Activated CD4-positive, CD25-positive, alpha-beta regulatory T cell treated with anti-CD3 and anti-CD28 coated beads, Interleukin-2, amount 50 U/mL, for 16 hours (primary cell): ENCODE measurements at places on chromosomes 11 and 22.
A peak's percentile ranks its signal among the peaks of the same experiment; 100 is the strongest.

DNA sequence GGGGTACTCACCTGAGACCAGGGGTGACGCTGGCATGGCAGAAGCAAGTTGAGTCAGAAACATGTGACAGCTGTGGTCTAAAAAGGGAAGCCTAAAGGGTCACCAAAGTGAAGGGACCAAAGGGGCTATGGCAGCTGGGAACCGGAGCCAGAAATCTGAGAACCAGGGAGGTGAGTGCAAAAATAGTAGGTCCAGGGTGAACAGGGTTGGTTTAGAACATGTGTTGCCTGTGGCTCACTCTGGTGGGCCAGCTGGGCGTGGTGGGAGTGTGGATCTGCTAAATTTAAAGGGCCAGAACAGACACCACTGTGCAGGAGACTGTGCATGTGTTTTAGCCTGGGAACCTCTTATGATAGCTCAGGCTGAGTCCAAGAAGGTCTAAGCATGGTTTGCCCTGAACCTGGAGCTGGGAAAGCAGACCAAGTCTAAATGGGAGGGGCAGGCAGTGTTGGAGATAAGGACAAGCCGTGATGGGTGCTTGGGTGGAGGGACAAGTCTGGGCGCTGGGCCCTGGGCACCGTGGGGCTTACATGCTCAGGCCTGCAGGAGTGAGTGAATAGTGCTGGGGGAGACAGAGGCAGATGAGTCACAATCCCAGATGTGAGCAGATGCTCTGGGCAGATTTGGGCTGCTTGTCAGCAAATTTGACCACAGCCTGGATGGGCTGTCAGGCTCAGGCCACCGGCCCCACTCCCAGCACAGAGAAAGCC, 41.4 kb upstream of the ZBED5 start:
- DNase-seq = no peak

DNA sequence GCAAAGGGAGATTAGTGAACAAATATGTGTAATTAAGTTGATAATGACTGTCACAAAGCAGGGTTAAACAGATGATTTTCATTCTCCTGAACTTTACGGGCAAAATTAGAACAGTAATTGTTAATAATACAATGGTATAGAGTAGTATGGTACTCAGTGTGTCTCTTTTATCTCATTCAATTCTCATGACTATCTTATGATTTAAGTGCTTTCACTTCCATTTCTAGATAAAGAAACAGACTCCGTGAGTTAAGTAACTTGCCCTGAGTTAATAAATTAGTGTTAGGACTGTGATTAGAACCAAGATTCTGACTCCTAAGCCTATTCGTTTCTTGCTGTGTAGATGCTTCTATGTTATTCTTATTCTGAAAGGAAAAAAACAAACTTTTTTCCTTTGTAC, 22.0 kb downstream of the PIH1D2 start:
- DNase-seq = no peak

GRCh38 chr11:128300785-128301184, 286.6 kb downstream of the ETS1 start:
- DNase-seq = no peak

- no peak for DNase-seq
These were observed 295.0 kb upstream of the NCAM1 start for GRCh38 chr11:112666253-112666652.

DNA sequence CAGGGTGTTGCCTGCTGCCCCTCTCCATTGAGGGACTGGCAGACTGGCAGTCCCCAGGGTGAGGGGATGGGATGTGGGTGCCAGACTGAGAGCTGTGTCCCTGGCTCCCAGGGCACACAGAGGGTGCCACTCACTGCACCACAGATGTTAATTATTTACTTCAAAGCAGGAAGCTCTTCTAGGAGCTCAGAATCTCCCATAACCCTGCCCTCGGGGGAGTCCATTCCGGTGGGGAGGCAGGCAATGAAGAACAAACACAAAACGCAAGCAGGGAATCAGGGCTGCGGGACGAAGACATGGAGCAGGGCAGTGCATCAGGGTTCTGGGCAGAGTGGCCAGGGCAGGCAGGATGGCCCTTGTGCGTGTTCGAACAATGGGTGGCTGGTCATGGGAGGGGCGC, 24.4 kb upstream of the FLRT1 start:
- no peak for DNase-seq

- DNase-seq = no peak
These were observed 27.3 kb downstream of the TSPAN18 start for GRCh38 chr11:44753961-44754645.

GRCh38 chr22:22927196-22927887, 39.7 kb downstream of the IGLL5 start:
- DNase-seq = no peak

- no peak for DNase-seq
These were observed 20.4 kb downstream of the C11orf54 start for GRCh38 chr11:93761910-93762309.

- DNase-seq = no peak
These were observed 44.8 kb downstream of the SHANK2 start for GRCh38 chr11:71207563-71207962.

- no peak for DNase-seq
These were observed 710 bp downstream of the ATP5MGL start for GRCh38 chr22:42639541-42640241.

DNA sequence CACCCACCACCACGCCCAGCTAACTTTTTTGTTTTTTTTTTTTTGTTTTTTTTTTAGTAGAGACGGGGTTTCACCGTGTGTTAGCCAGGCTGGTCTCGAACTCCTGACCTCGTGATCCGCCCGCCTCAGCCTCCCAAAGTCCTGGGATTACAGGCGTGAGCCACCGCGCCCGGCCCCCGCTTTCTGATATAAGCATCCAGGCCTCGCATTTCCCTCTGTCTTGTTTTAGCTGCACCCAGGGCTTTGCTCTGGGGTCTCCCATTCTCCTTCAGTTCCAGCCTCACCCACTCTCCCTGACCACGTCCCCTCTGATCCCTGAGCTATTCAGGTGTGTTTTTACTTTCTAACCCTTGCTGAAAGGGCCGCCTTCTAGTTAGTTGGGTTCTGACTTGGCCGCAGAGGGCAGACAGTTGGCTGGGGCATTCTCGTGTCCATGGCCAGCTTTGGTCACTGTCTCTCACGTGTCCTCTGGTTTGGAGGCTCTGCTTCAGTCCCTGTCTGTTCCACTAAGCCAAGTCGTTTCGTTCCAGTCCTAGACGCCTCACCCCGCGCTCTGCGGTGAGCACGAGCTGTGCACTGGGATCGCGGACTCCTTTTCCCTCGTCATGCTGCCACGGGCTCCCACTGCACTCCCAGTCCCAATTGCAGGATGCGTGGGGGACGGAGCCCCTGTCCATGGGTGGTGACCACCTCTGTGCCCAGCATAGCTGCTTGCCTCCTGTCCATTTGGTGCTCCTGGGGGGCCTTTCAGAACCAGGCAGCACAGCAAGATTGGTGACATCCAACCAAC, 6.0 kb upstream of the TNNT3 start:
- no peak for DNase-seq

DNA sequence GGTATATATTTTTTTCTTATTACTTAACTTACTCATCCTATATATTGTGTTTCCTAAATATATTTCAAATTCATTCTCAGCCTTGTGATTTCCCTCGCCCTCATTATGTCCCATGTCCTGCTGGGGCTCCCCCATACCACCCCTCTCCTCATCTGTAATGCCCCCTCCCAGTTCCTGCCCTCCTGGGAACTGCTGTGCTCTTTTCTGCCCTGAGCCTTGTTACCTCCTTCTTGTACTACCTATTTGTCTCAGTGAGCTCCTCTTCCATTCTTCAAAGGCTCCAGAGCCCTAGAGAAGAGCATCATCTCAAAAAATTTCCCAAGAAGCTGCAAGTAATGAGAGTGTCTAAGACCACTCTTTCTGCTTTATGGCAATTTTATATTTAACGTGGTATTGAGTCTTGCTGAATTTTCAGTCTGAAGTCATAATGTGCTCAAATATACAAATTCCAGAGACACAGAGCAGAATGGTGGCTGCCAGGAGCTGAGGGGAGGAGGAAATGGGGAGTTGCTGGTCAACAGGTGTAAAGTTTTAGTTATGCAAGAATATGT, 66.5 kb upstream of the TOP3B start:
- no peak for DNase-seq

GRCh38 chr22:35834061-35834460, 116.4 kb downstream of the APOL5 start:
- no peak for DNase-seq

GRCh38 chr11:118957968-118958367, 1.9 kb downstream of the UPK2 start:
- no peak for DNase-seq

GRCh38 chr11:115769891-115770290, 265.7 kb upstream of the CADM1 start:
- DNase-seq = no peak

GRCh38 chr11:35242412-35243242, 103.7 kb downstream of the CD44 start:
- DNase-seq = no peak

- DNase-seq = no peak
These were observed 75.3 kb downstream of the MYO18B start for GRCh38 chr22:25817092-25817943.

DNA sequence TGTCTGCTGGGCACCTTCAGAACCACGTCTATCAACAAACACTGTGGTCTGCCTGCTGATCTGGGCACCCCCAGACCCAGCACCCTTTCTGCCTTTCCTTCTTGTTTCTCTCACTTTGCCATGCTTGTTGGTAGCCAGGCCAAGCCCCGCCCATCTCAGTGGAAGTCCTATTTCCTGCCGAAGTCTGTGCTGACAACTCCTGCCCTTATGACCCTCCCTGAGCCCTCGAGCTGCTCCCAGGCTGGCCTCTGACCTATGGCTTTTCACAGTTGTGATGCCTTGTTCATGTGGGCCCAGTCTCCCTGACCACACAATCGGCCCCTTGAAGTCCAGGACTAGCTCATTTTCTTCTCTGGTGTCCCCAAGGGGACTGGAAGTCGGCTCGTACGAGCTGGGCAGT, 132.1 kb downstream of the DSCAML1 start:
- DNase-seq = no peak

- DNase-seq = no peak
These were observed 1183.6 kb downstream of the BRD1 start for GRCh38 chr22:48644108-48644507.

- DNase-seq = no peak
These were observed 53.3 kb upstream of the CD44 start for GRCh38 chr11:35085531-35086165.

DNA sequence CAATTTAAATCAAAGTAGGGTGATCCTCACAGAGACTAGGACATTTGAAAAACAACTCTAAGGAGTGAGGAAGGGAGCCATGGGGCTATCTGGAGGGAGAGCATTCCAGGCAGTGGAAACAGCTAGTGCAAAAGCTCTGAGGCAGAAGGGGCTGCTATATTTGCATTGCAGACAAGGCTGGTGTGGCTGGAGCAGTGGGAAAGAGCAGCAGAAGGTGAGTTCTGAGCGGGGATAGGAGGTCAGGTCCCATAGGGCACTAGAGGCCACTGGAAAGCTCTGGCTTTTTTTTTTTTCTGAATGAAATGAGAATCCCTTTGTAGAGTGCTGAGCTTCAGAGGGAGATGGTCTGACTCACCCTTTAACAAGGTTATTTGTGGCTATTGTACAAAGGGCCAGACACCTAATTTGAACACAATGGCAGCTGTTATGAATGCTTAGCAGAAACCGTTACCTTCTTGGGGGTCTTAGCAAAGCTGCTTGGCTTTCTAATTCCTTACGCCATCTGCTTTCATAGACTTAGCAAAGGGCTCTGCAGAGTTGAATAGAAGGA, 291.6 kb downstream of the BUD13 start:
- no peak for DNase-seq

DNA sequence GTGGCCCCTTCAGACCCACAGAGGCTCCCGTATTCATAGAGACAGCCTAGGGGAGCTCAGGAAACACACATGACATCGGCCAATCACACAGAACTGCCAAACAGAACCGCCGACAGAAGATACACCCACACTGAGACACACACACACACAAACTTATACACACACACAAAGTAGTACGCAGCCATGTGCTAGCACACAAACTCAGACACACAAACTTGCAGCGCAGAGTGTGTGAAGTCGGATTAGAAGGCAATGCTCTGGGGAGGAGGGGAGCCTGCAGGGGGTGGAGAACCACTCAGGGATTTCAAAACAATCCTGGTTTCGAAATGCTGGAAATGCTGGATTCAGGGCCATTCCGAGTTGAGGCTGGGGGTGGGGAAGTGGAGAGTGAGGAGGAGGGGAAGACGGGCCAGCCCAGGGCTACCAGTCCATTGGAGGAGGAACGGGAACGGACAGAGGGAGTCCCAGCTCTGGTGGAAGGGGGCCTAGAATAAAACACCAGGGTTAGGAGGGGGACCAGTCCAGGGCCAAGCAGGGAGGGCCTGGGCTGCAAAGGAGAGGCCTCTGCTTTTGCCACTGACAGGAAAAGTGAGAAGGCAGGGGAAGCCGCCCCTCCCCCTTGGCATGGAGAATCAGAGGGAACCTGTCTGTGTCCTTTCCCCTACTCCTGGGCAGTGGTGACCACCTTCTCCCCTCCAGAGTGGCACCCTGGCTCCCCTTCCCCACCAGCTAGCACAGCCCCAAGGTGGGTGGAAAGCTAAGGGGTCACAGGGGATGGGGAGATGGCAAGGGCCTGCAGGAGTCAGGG, 4.4 kb downstream of the BCL9L start:
- no peak for DNase-seq

DNA sequence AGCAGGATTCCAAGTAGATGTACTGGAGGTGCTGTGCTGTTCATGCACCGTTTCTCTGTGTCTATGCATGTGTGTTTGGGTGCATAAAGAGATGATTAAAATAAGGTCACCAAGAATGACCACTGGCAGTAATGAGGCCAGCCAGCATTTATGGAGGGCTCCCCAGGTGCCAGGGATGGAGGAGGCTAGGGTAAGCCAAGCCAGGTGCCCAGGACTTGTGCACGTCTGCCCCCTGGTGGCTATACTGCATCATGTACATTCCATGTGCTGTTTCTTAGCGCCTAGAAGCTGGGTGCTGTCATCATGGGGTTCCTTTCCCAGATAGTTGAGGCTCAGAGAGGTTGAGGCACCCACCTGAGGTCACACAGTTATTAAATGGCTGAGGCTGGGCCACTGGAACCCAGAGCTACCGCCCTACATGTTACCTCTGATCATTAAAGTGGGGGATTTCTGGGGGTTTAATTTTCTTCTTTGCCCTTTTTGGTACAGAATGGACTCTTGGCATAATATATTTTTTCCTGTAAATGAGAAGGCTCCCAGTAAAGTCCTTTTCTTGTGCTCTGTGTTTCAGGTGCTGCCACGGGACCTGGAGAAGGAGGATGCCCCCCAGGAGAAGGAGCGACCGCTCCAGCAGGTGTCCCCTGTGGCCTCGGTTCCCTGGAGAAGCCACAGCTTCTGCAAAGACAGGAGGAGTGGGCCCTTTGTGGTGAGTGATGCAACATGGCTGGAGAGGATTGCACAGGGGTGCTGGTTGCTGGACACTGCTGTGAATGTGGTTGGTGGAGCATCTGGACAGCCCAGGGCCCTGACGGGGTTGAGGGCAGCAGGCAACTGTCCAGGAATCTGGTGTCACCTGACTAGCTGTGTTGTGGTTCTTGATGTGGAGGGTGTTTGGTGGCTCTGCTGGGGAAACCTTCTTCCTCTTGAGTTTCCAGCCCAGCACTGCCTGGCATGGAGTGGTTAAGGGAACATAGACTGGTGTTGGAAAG, 96.4 kb downstream of the KIAA1671 start:
- DNase-seq = peak; percentile 48

- no peak for DNase-seq
These were observed 2.6 kb downstream of the SPATA19 start for GRCh38 chr11:133842730-133843129.

GRCh38 chr11:71336996-71337754, 84.8 kb upstream of the SHANK2 start:
- no peak for DNase-seq
